ENCODE measurements at places on chromosomes 12 and 14. TPM values are rescaled to one million over a fixed set of nuclear protein-coding genes. Genes with fewer than 3 reads are reported as not detected.

Gene MYL2
- not detected for total RNA-seq

Gene BCL7A
- 4.6 TPM for total RNA-seq

Gene LBHD2
- total RNA-seq, result not detected

Gene SLC41A2
- total RNA-seq, result 135 TPM

DNA sequence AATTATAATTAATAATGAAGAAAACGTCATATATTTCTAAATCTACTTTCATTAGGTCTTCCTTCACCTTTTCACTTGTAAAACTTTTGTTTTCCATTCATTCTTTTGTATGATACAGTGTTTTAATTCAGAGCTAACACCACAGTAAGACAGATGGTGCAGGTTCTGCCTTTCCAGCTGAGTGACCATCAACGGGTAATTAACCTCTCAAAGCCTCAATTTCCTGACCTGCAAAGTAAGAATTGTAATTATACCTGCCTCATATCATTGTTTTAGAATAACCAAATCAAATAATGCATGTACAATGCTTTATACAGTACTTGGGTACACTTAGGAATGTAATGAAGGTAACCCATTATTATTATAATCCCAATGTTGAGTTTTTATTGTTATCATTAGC is 157.6 kb downstream of the FOXA1 start:
- H3K36me3 ChIP-seq, result no peaks in the 10 kb centered on the region
- no peak overlapping the region for H3K4me3 ChIP-seq
- no peak overlapping the region for H3K27ac ChIP-seq
- no peaks in the 10 kb centered on the region for H3K4me1 ChIP-seq
- H3K27me3 ChIP-seq, result no peaks in the 10 kb centered on the region

GRCh38 chr14:103374121-103374520 is 11.1 kb upstream of the MARK3 start:
- no peaks in the 10 kb centered on the region for H3K36me3 ChIP-seq
- no peaks in the 10 kb centered on the region for H3K27me3 ChIP-seq
- no peak for DNase-seq
- H3K27ac ChIP-seq, result no peak overlapping the region

- no peaks in the 10 kb centered on the region for H3K27me3 ChIP-seq
- peak overlapping the region; percentile 37 for H3K27ac ChIP-seq
Observed at GRCh38 chr12:101713930-101714329, 16.5 kb downstream of the CHPT1 start.

DNA sequence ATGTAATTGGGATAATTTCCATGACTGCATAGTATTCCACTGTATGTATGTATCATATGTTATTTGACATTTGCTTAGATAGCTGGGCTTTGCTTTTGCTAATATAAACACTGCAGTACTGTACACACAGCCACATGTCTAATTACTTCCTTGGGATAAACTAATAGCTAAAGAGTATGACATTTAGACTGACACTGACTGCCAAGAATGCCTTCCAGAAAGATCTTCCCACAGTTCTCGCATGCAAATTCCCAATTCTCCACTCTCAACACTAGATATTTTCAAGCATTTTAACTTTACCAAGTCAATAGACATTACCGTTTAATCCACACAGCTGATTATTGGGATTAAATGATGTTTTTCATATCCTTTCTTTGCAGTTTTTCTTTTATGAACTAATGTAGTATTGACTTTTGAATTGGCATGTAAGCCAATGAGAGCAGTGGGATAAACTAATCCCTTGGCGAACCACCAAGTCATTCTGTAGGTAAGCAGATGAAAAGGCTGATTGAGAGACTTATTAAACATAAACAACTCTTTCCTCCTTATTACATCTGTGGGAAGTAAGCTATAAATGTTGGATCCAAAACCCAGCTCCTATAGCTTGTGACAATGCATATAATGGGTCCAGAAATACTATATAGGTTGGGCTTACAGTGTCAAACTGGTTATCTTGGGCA is 55.5 kb downstream of the STON2 start:
- H3K27ac ChIP-seq, result no peak overlapping the region
- no peak overlapping the region for H3K4me3 ChIP-seq
- no peaks in the 10 kb centered on the region for H3K27me3 ChIP-seq

- H3K27me3 ChIP-seq, result no peaks in the 10 kb centered on the region
- H3K4me1 ChIP-seq, result no peaks in the 10 kb centered on the region
- DNase-seq, result no peak
Observed at GRCh38 chr14:102779084-102779462, 1.8 kb downstream of the TRAF3 start.

DNA sequence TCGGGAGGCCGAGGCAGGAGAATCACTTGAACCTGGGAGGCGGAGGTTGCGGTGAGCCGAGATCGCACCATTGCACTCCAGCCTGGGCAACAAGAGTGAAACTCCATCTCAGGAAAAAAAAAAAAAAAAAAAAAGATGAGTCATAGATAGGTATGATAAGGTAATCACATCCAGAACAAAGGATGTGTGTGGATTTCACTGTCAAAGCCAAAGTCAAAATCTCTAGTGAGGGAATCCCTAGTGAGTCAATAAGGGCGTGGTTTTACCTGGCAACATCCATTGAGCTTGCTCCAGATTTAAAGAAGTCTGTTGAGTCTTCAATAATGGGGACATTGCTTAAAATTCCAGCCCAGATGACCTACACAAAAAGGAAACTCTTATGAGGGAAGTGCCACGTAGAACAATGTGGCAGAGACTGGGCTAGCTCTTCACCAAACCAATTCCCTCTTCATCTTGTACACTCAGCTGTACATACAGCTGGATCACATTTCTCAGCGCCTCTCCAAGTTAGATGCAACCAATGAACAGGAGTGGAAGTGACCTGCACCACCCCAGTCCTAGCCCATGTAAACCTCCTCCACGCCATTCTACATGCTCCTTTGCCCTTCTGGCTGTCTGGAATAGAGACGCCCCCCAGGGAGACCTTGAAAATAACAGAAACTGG is 23.4 kb downstream of the ALDH1L2 start:
- H3K36me3 ChIP-seq, result no peaks in the 10 kb centered on the region
- no peaks in the 10 kb centered on the region for H3K4me1 ChIP-seq
- no peaks in the 10 kb centered on the region for H3K27me3 ChIP-seq
- no peak overlapping the region for H3K4me3 ChIP-seq
- DNase-seq, result no peak

- H3K27ac ChIP-seq, result no peak overlapping the region
- no peak overlapping the region for H3K4me3 ChIP-seq
- H3K36me3 ChIP-seq, result no peaks in the 10 kb centered on the region
Observed at GRCh38 chr12:57730336-57731067, 8.0 kb downstream of the AGAP2 start.

DNA sequence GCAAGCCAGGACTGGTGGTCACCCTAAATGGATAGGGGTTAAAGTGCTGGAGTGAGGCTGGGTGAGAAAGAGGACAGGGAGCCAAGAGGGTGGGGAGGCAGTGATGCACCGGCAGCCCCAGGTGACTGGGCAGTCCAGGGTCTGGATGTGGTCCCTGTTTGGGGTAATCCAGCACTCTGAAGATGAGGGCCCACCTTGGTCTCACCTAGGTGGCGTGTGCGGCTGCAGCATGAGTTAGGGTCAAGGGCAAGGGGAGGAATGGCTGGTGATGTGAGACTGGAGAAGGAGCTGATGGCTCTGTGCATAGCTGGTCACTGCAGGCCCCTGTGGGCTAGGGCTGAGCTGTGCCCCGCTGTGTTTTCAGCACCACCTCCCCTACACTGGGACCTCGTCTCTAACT is 1.6 kb upstream of the C1RL start:
- H3K4me3 ChIP-seq, result no peak overlapping the region
- peak; percentile 32 for DNase-seq
- no peaks in the 10 kb centered on the region for H3K27me3 ChIP-seq
- peaks cover 6% of the 10 kb centered on the region for H3K4me1 ChIP-seq

DNA sequence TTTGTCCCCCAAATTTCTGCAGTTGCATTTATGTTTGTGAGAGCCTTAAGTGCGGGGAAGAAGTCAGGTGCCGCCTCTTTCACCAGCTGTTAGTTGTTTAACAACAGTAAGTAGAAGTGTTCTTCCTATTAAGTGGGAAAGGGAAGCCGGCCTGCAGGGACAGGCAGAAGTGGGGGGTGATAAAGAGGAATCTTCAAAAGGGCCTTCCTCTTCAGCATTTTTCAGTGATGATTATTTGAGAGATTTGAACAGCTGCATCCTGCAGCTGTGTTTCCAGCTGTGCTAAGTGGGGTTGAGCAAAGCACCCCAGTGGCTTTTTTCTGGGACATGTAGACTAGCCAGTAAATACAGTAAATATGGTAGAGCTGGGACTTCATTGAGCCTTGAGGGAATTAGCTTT is 32.1 kb upstream of the SLC38A1 start:
- H3K4me3 ChIP-seq, result no peak overlapping the region
- H3K27me3 ChIP-seq, result no peaks in the 10 kb centered on the region

- H3K27ac ChIP-seq, result peak overlapping the region; percentile 84
- H3K36me3 ChIP-seq, result peaks cover 12% of the 10 kb centered on the region
- H3K4me1 ChIP-seq, result peaks cover 60% of the 10 kb centered on the region
- no peak overlapping the region for H3K4me3 ChIP-seq
Observed at GRCh38 chr12:11757531-11757930, 108.1 kb downstream of the ETV6 start.

- DNase-seq, result no peak
- peaks cover 6% of the 10 kb centered on the region for H3K4me1 ChIP-seq
- H3K4me3 ChIP-seq, result no peak overlapping the region
- no peaks in the 10 kb centered on the region for H3K27me3 ChIP-seq
- no peaks in the 10 kb centered on the region for H3K36me3 ChIP-seq
Observed at GRCh38 chr12:6823182-6824084, 1.8 kb downstream of the GPR162 start.
